Stomach (tissue), 19 donors: ENCODE measurements at places on chromosomes 5 and 9. TPM values are rescaled to one million over a fixed set of nuclear protein-coding genes. Genes with fewer than 3 reads are reported as not detected.

GRCh38 chr5:41794471-41794870 is 75.8 kb downstream of the OXCT1 start:
- DNase-seq: no peak

GRCh38 chr9:107049046-107049802 is 186.3 kb downstream of the ZNF462 start:
- DNase-seq: no peak

DNA sequence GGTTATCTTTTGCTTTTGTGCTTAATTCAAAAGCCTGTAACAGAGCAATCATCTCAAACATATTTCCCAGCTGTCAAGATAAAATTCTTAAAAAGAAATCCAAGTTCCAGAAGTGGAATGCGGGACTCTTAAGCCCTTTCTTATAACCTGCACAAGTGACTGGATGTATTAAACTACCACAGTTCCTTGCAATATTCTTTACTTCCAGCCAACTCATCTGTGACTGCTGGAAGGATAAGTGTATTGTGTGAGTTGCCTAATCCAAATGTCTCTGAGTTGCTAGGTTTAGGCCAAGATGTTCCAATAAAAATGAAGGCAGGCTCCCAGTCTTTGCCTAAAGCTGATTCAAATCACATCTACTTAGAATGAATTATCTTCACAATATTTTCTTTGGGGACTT is 159.2 kb upstream of the SLC24A2 start:
- no peak for DNase-seq

- peak; percentile 84 for DNase-seq
Observed at GRCh38 chr9:27528076-27528885, 1.3 kb downstream of the MOB3B start.

DNA sequence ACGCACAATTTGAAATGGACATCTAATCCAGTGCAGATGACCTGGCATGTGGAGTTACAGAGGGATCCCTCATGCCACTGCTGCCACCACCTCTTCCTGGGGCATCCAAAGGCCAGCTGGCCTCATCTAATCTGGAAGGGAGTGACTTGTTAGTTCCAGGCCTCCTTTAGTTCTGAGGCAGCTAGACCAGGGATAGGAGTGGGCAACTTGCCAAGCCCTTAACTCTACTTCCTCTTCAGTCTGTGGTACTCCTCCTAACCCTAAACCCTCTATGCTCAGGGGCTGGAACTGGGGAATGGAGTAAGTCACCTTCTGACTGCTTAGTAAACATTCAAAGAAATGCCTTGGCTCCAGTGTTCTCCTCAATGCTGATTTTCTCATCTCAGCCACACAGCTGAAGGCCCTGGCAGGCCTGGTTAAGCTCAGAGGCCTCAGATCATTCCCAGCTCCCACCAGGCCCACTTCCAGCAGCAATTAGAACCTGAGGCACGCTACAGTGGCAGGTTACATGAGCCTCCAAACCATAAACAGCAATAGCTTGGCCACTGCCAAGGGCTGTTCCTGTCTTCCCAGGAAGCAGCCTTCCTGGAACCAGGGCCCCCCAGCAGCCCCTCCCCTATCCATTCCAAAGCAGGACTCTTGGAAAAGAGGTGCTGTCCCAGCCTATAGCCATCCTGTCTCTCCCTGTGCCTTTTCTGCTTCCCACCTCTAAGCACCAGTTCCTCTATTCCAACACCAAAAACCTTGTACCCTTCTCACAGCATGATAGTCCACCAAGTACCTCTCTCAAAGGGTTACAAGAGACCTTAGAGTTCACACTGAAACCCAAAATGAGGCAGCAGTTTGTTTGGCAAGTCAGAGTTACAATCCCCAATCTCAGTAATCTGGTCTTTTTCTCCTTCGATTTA is 2.0 kb downstream of the EIF4EBP3 start:
- peak; percentile 86 for DNase-seq

DNA sequence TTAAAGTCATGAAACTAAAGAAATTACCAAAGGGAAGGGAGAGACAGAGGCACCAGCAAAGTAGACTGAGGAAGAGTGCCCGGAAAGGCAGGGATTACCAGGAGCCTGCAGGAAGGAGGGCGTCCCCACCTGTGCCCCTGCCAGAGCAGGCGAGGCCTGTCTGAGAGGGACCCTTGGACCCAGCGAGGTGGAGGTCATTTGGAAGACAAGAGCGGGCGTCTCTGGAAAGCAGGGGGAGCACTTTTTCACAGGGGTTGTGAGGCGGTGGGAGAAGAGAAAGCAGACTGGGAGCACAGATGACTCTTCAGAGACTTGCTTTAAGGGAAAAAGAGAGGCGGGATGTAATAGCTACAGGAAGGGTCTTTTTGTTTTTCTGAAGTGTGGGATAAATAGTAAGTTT is 27.5 kb upstream of the SLC2A8 start:
- DNase-seq: no peak

- DNase-seq: no peak
Observed at GRCh38 chr5:131615957-131616356, 19.1 kb downstream of the RAPGEF6 start.

The ADAMTS12 gene
- total RNA-seq: not detected

The NME5 gene
- total RNA-seq: not detected

The MARCOL gene
- total RNA-seq: not detected

The PKD2L2 gene
- total RNA-seq: not detected

The SLC1A3 gene
- total RNA-seq: 0.87 TPM

The ARSI gene
- total RNA-seq: 2.3 TPM

The ARHGEF28 gene
- 156 TPM for total RNA-seq

The PTPRD gene
- total RNA-seq: 1.7 TPM
